ENCODE measurements at places on chromosomes 13 and 19.
A peak's percentile ranks its signal among the peaks of the same experiment; 100 is the strongest.

DNA sequence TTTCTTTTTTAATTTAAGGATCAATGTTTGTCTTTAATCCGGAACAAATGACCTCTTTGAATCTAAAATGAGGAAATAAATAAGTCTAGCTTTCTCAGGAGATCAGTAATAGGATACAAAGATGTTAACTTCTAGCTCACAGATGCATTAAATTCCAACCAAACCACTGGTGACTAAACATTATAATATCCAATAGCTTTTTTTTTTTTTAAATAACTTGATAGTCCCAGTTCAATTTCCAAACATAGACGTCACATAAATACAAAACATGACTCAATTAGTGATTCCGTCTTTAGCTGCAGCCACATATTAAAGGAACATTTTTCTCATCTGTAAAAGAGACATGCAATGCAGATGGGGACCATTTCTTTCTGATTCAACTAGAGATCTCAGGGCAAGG lies 390.5 kb upstream of the PCDH9 start:
- no peak for DNase-seq

DNA sequence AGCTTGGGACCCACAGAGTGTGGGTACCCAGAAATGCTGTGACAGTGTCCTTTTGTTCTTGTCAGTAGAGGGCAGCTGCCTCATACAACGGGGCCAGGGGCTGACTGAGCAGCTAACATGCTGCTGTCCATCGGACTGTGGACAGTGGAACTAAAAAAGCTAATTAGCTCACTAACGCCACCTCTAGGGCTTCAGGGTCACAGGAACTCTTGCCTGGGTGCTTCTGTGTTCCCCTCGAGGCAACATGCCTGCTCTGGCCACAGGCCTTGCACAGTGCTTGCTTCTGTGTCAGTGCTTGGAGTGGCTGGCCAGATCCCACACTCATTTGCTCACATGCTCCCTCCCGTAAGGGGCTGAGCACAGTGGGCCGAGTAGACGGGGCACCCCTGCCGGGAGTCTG lies 377.0 kb downstream of the OLFM4 start:
- DNase-seq: no peak

DNA sequence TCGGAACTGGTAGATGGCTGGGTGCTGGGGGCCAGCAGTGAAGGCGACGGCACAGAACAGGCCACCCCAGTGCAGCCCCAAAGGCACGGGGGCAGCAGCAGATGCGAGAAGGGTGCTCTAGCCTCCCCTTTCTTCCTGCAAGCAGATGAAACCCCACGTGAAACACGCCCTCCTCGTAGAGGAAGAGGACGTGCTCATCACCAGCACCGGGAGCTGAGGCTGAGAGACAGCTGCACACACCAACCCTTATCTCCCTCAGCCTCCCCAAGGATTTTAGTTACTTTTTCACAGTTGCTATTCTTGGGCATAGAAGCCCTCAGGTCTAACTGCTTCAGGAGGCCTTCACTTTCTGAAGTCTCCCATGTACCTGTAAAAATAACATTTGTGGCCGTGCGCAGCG lies 11.9 kb downstream of the ZNF787 start:
- no peak for DNase-seq

DNA sequence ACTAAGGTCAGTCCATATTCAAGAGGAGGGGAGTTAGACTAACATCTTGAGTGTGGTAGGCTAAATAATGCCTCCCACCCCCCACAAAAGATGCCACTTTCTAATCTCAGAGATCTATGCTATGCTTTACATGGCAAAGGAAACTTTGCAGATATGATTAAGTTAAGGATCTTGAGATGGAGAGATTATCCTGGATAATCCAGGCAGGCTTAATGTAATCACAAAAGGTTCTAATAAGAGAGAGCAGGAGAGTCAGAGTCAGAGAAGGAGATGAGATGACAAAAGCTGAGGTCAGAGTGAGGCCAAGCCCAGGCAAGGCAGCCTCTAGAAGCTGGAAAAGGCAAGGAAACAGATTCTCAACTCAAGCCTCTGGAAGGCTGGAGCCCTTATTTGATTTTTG lies 1011.6 kb downstream of the PCDH9 start:
- no peak for DNase-seq

GRCh38 chr19:19405971-19406877 lies 749 bp downstream of the GATAD2A start:
- DNase-seq: peak; percentile 25

DNA sequence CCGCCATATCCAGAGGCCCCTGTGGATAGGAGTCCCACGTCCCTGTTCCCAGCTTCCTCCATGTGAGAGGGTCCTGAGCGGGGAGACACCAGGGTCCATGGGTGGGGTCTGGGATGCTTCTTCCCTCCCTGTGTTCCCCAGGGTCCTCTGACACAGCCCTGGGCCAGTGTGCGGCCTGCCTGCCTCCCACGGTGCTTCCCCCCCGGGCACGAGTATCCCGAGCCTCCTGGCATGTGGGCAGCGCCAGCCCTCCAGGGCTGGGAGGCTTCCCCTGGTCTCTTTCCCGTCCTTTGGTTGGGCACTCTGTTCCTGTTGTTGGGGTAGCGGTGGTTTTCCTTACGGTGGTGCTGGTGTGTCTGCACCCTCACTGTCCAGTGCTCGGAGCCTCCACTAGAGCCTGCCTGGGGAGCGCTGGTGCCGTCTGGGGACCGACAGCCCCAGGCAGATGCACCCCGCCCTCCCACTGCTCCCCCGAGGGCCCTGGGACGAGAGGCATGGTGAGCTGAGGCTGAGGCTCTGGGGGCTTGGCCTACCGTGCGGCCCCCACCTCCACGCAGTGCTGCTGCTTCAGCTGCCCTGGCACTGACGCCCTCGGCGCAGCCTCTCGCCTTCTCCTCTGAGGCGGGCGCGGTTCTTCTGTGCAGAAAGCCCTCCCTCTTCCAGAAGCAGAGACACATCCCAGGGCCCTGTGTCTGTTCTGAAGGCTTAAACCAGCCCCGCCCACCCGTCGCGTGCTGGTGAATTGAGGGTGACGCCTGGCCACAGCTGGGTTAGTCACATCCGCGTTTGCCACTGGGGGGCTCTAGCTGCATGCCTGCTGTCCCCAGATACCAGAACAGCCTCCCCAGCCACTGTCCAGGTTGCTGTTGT lies 27.9 kb downstream of the PLEKHJ1 start:
- no peak for DNase-seq

- DNase-seq: no peak
These were observed 11.6 kb downstream of the ZNRF4 start for GRCh38 chr19:5466814-5467291.

DNA sequence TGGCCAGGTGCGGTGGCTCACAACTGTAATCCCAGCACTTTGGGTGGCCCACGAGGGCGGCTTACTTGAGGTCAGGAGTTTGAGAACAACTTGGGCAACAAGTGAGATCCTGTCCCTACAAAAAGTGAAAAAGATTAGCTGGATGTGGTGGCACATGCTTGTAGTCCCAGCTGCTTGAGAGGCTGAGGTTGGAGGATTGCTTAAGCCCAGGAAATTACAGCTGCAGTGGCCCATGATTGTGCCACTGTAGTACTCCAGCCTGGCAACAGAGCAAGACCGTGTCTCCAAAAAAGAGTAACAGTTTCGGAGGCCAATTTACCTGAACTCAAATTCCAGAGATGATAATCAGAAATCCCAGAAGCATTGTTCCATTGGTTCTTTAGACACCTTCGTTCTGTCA lies 4.4 kb downstream of the ZNF473 start:
- no peak for DNase-seq

- no peak for DNase-seq
These were observed 70.4 kb downstream of the LATS2 start for GRCh38 chr13:20990910-20991525.

- DNase-seq: no peak
These were observed 114.9 kb upstream of the TMTC4 start for GRCh38 chr13:100789481-100789880.

GRCh38 chr13:112443191-112443994 lies 67.2 kb downstream of the SPACA7 start:
- DNase-seq: no peak

DNA sequence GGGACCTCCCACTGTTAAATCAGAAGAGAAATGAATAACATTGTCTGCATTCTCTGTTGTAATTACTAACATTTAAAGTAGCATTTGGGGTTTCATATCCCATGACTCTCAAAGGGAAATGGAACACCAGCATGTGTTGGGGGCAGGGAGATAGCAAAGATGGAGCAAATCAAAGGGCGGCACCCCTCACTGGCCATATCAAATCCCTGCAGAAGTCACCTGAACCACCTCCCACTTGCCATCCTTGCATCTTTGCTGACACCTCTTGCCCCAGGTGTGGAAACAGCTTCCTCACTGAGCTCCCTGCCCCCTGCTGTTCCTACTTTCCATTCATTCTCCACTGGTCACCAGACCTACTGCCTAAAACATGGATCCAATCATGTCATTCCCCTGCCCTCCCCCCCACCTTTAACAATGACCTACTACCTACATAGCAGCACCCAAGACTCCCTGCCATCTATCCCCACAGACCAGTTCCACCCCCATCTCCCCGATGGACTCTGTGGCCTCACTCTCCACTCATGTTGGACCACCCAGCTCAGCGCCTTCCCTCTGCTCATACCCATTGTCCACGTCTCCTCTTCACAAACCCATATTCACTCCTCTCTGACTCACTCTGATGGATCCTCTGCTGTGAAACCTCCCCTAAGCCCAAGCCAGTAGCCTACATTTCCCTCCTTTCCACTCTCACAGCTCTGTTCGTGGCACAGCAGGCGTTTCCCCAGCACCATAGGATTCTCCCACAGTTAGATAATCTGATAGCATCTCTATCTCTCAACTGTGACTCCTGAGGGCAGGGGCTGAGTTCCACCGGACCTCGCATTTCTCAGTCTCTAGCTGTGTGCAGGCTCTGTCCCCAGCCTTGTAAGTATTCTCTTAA lies 55.9 kb downstream of the DLEU7 start:
- no peak for DNase-seq

DNA sequence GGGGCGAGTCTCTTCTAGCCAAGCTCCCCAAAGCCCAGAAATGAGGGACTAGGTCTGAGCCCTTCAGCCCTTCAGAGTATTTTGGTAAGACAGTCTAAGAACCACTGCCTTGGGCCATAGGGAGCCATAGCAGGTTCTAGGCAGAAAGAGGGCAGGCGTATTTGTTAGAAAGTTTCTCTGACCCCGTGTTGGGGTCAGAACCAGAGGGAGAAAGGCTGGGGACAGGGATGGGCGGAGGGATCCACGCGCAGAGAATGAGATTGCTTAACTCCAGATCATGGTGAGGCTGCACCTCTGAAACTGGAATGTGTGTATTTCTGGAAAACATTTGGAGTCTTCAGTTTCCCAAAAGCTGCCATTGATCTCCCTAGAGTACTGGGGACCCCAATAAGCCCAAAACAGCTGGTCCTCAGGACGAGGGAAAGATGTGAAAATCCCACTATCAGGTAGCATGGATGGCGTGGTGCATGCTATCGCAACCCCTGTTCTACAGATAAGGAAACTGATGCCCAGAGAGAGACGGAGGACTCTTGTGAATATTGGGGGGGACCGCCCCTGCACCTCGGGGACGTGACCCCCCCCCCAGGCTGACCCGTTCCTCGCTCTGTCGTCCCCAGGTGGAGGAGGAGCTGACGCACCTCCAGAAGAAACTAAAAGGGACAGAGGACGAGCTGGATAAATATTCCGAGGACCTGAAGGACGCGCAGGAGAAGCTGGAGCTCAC lies 703 bp upstream of the TPM4 start:
- no peak for DNase-seq

GRCh38 chr19:44587963-44588770 lies 25.2 kb upstream of the IGSF23 start:
- DNase-seq: no peak

- DNase-seq: peak; percentile 100
These were observed 720 bp upstream of the HNRNPL start for GRCh38 chr19:38850436-38850975.

DNA sequence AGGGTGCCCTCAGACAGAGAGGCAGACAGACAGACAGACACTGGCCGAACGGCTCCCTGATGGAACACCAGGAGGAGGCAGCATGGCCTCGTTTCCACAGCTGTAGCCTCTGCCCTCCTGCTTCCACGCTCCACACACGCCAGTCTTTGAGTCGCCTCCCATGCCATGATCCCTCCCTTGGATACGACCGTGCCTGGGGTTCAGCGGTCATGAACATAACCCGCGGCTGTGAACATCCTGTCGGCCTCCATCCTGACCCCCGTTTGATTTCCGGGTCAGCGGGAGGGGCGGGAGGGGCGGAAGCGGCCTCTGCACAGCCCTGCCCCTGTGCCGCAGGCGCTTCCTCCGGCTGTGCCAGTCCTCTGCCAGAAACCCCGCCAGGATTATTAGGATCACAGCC lies 23.4 kb downstream of the GP6 start:
- no peak for DNase-seq

DNA sequence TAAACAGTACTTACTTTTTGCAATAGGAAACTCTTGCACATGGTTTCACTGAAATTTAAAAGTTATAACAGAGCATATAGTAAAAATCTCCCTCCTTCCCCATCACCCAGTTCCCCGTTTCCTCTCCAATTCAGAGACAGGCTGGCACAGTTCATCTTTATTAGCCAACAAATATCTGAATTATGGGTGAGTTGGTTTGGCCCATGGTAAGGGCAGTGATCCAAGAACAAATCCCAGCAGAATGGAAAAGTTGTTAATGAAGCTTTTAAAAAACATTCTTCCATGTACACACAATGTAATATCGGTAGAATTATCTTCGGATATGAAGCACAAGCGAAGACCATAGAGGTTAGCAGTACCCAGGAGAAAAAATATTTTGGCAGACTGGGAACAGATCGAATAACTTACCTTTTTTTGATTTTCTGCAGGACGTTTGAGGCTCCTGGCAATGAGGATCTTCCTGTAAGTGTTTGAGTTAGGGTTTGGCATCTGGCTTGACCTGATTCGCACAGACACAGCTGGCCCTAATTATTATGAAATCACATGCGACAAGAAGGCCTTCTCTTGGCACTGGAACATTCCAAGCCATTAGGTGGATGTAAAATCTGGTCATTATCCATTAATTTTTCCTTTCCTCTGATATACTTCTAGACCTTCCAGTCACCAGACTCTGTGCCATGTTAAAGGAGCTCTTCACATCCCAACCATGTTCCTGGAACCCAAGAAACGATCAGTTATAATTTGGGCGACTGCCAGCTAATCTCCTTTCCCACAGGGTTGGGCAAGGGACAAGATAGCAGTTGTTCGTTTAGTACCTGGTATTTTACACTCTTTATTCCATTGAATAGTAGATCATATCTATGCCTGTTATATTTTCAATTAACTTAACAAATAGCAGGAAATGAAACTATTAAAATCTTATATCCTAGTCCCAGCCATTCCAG lies 139.4 kb upstream of the TSC22D1 start:
- DNase-seq: no peak

DNA sequence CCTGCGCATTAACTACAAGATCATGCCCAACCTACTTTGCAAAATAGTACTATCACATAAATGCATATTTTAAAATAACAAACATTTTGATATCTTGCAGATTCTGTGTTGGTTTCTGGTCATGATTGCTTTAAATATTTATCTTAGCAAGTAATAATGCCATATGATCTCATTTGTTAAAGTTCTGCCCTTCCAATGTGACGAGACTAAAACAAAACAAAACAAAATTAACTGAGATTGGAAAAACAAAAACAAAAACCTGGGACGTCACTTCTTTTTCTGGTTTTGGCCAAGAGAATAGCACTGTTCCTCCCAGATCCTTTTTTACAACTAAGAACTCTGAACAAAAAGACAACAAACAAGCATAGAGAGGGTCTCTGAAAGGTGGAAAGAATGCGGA lies 436.3 kb downstream of the DACH1 start:
- DNase-seq: no peak
